ENCODE measurements at places on chromosomes 7 and 10. TPM values are rescaled to one million over a fixed set of nuclear protein-coding genes. Genes with fewer than 3 reads are reported as not detected.

Gene AKR1C1
- total RNA-seq, result 330 TPM

Gene AGR2
- not detected for total RNA-seq

Gene VPS37D
- 2.9 TPM for total RNA-seq

Gene AOAH
- total RNA-seq, result not detected

Gene TMEM229A
- total RNA-seq, result 0.13 TPM

Gene ARMH3
- total RNA-seq, result 9.6 TPM

Gene ZNF804B
- not detected for total RNA-seq

Gene PLAU
- total RNA-seq, result 37.4 TPM

Gene CALU
- total RNA-seq, result 1,477 TPM

Gene ZNF394
- 26.2 TPM for total RNA-seq

Gene TEX36
- total RNA-seq, result not detected

Gene BMPER
- 5.9 TPM for total RNA-seq

Gene LIPJ
- under 0.01 TPM for total RNA-seq

Gene MALRD1
- 0.66 TPM for total RNA-seq

Gene HEPACAM2
- not detected for total RNA-seq

Gene CUTC
- 12.2 TPM for total RNA-seq

Gene ST7
- total RNA-seq, result 18.2 TPM

Gene CTAGE4
- 0.66 TPM for total RNA-seq

Gene STEAP1B
- total RNA-seq, result 18.9 TPM

Gene EPHB6
- total RNA-seq, result 23.1 TPM

Gene CPA2
- not detected for total RNA-seq

Gene SEMA4G
- 0.13 TPM for total RNA-seq

Gene HMX3
- not detected for total RNA-seq

Gene LHPP
- 9.8 TPM for total RNA-seq

Gene FRMPD2
- total RNA-seq, result not detected

Gene SORBS1
- total RNA-seq, result 1.5 TPM

Gene STEAP1
- total RNA-seq, result 73.1 TPM

Measured in aortic smooth muscle cell (primary cell).